ENCODE measurements at places on chromosomes 7 and 10.

- no peak for DNase-seq
Measured at GRCh38 chr10:99337311-99337811, 8.2 kb downstream of the CNNM1 start.

DNA sequence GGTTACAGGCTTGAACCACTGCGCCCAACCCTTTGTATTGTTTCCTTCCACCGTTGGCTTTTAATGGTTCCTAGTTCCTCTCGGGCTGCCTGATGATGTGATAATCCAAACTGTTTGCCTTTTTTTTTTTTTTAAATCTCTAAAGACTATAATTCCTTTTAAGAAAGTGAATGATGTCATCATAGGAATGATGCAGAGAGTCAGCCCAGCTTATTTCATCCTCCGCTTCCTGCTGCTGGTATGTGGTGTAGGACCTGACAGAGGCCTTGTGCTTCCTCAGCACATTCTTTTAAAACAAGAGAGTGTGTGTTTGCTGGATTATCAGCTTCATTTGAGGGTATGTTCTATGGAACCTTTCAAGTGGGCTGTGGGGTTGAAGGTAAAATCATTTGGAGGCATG, 241.4 kb downstream of the LRMDA start:
- DNase-seq = no peak

DNA sequence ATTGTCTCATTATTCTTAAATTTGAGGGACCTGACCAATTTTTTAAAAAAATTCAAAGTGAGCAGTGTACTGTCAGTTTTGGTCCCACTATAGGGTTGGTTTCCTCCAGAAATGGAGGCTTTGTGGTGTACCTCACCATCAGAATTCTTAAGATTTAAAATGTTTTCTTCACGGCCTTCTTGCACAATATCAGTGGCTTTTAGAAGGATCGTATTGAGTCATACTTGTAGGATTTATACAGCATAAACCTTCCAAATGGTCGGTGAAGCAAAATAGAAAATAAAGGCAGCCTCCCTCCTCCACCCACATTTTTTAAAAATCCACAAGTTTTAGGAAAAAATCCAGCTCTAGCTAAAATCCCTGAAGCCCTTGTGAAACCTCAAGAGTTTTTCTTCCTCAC, 126.4 kb downstream of the RNLS start:
- no peak for DNase-seq

DNA sequence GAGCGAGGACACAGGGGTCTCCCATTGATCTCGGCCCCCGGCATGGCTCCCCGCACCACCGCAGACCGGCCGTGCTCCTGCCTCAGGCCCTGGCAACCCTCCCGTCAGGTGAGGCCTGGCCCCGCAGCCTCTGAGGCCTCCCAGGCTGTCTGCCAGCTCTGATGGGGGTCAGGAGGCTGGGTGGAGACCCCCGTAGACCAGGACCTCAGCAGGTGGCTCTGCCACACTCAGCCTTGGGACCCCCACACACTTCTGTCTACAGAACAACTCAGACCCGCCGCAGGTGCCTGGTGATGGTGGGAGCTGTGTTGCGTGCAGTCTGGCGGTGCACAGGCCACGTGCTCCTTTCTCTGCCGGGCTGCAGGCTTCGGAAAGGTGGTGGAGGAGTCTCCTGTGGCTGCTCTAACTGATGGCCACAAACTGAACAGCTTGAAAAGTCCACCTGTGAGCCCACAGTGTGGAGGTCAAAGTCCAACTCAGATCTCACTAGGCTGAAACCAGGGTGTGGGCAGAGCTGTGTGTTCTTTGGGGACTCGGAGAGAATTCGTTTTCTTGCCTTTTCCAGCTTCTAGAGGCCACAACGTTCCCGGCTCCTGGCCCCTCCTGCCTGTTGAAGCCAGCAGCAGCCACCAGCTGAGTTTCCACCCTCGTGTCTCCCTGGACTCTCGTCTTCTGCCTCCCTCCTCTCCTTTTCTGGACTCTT, 62.5 kb downstream of the PWWP2B start:
- no peak for DNase-seq

DNA sequence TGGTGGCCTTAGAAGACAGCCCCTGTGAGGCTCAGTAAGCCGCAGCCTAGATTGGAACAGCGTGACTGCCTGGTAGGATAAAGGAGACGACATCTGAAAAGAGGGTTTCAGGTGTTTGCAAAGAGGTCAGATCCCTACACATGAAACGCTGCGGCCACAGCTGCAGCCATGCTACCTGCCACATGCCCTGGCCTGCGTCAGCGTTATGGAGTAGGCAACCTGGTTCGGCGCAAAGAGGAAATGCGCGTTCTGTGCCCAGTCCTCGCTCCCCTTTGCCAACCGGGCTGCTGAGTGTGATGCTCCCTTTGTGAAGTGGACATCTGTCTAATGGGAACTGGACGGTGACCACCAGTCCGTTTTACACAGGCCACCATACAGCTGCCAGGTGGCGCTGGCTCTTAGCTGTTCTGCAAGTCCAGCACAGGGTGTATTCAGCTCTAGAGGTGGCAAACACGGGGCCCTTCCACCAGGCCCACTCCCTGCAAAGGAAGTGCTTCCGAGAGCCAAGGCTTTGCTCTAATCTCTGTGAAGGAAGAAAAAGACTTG, 160.3 kb downstream of the CELF2 start:
- DNase-seq = no peak

DNA sequence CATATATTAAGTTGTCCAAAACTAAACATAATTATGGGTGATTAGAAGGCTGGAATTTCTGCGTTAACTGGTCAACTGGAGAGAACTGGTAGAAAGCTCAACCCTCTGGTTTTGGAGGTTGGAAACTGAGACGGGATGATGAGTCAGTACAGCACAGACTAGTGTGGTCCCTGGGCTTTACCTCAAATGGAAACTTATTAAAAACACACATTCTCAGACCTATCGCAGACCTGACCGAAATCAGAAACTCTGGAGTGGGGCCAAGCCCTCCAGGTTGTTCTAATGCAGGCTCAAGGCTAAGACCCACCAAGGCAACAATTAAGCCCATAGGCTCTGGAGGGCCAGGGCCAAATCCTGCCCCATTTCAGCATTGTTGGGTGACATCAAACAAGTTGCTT, 136.9 kb downstream of the KCNMA1 start:
- DNase-seq = no peak

- no peak for DNase-seq
Measured at GRCh38 chr7:13153266-13153665, 465.8 kb downstream of the ARL4A start.

DNA sequence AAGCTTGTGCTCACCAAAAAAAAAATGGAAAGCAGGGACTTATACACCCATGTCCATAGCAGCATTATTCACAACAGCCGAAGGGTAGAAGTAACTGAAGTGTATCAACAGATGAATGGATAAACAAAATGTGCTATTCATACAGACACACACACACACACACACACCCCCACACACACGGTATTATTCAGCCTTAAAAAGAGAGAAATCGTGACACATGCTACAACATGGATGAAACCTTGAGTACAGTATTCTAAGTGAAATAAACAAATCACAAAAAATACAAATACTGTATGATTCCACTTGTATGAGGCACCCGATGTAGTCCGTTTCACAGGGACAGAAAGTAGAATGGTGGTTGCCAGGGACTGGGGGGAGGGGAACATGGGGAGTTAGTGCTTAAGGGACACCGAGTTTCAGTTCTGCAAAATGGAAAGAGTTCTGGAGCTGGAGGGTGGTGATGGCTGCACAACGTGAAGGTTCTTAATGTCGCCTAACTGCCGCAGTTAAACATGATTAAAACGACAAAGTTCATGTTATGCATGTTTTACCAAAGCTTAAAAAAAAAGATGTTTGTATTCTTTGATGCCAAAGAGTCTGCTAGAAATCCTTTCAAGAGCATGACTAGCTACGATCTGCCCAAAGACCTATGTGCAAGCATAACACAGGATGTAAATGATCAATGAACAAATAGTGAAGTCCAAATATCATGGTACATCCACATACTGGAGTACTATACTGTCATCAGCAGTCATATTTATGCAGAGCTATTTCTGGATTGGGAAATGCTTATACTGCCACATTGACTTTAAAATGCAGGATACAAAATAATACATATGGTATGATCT, 7.2 kb downstream of the TNS3 start:
- DNase-seq = no peak

DNA sequence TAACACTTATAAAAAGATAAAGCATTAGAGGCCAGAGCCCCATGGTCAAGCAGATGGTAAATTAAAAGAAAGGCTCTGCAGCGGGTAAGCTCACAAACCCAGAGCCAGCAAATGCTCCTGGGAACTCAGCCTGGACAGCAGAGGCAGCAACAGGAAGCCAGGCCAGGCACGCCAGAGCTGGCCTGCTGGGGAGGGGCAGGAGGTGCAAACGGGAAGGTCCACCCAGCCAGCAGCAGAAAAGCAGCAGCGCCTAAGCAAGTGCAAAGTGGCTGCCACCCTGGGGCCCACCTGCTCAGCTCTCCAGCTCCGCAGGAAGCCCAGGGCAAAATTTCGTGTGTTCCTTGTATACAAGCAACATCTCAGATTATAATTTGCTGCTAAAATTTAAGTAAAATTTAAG, 82.7 kb upstream of the GPR22 start:
- no peak for DNase-seq
